ENCODE measurements at places on chromosomes 1 and 21.
A peak's percentile ranks its signal among the peaks of the same experiment; 100 is the strongest.

DNA sequence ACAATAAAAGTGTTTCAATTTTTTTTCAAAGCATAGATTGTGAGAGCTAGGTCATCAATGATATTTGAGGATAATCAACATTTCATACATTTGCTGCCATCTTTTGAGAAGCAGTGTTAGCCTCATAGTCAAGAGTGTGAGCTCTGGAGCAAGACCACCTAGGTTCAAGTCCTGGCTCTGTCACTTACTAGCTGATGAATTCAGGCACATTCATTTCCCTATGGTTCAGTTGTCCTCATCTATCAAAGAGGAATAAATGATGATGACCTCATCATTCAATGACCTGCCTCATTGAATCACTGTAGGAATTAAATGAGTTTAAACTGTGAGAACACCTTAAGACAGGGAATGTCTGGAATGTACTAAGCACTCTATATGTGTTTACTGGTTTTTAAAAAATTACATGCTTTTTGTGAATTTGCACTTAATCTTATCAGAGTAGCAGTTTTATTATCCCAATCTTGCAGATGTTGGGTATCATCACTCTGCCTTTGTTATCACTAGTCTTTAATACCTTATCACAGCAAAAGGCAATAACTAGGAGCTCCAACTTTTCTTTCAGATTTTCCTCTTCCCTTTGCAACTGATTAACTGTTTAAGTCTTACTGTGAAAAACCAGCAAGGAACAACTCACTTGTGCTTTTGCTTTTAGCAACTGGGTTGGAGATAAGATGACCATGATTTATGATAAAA is 47.4 kb downstream of the SLC30A10 start:
- DNase-seq, result no peak

DNA sequence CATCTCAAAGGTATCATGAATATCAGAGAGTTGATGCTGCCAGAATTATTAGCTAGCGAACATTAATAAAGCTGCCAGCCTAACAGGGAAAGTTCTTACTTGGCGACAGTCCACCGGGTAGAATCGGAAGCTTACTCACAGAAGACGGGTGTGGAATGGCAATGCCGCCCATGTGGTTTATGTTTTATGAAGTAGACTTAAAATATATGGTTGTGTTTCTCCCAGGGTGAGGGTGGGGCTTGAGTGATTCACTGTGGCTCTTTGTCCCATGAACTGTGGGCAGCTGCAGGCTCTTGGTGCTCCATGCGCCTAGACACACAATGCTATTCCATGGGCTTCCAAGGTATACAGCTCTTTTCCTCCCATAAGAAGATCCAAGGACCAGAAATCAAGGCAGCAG is 162.7 kb downstream of the PIGK start:
- no peak for DNase-seq

- no peak for DNase-seq
These were observed 111.1 kb downstream of the BRINP2 start for GRCh38 chr1:177281901-177282300.

DNA sequence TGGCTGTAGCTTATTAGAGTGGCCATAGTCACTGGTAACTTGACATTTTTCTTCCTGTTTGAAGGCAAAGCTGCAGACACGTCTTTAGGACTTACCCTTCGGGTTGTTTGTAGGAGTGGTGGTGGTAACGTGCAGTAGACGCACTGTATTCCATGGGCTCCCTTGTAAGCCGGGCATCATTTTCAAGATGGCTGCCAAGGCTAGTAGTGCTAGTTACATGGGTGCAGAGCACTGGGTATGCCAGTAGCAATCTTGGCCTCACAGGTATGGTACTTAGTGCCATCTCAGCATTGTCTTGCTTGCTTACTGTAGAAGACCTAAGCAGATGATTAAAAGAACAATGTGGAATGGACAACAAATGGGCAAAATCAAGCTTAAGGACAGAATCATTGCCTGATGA is 1.9 kb downstream of the YBX1 start:
- peak; percentile 58 for DNase-seq

GRCh38 chr1:161072751-161073449 is 3.2 kb upstream of the ARHGAP30 start:
- no peak for DNase-seq

GRCh38 chr1:215501496-215501895 is 65.6 kb upstream of the KCTD3 start:
- no peak for DNase-seq

GRCh38 chr1:175826705-175827104 is 83.3 kb upstream of the TNR start:
- DNase-seq, result peak; percentile 16

DNA sequence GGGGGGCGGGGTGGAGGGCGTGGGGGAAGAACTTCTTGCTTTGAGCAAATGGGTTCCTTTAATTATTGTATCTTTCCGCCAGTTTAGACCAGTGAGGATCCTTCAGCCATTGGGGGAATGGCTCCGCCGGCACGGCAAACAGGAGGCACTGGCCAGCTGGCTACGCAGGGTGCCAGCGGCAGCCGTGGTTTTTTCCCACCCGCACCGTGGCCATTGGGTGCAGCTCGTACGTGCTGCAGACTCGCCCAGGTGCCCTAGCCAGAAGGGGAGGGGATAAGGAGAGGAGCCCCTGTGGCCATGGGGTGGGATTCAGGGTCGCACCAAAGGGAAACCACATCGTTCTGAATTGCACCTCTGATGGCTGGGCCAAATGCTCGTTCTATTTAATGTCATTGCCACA is 65.6 kb downstream of the RGSL1 start:
- DNase-seq, result no peak

GRCh38 chr21:43874085-43874805 is 9.2 kb downstream of the AGPAT3 start:
- DNase-seq, result no peak

DNA sequence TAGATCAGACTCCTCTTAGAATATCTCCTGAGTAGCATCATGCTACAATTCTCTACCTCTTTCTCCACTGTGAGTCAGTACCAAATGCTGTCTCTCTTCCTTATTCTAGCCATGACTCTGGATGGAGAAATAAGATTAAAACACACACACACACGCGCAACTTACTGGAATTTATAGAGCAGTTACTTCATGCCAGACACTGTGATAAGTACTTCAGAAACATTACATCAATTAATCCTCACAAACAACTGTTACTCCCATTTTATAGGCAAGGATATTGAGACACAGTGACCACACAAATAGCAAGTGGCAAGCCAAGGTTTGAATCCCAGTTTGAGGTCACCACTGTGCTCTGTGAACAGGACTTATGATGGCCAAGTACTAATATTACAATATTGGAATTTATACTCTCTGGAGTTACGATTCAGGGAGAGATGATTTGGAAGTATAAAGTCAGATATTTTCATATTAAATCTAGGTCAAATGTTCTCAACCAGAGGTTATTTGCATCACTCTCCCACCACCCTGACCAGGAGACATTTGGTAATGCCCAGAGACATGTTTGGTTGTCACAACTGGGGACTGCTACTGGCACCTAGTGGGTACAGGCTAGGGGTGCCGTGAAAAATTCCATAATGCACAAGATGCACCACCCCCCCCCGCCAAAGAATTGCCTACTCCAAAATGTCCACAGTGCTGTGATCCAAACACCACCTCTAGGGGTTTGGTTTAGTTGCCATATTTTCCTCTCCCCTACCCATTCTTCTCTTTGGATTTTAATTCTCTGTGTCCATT is 221.6 kb downstream of the LTN1 start:
- DNase-seq, result no peak

- DNase-seq, result no peak
These were observed 12.7 kb upstream of the IKBKE start for GRCh38 chr1:206457408-206458120.

GRCh38 chr1:248361121-248361715 is at the start of gene OR2T4:
Gene OR2T4, plus strand, starts transcription at chr1:248361665. Its CDS starts 0 bp downstream, at chr1:248361665.
- DNase-seq, result no peak

GRCh38 chr1:174884038-174884437 is 115.7 kb upstream of the CACYBP start:
- peak; percentile 43 for DNase-seq

- no peak for DNase-seq
These were observed 99.4 kb downstream of the CRYAA start for GRCh38 chr21:43268086-43268803.

DNA sequence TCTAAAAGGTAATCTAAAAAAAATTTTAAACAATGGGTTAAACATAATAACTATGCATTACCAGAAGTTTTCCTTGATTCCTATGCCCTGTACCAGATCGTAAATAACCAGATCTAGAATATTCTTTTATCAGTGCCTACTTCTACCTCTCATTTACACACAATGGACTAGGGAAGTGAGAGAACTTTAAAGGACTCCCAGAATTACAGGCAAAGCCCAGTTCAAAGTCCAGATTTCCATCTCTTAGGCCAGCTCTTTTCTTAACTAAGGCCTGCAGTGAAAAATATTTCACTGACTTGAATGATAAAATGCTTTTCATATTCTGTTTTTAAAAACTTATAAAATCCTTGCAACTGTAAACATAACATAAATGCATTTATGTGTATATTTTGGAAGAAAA is 32.6 kb downstream of the ESRRG start:
- no peak for DNase-seq

DNA sequence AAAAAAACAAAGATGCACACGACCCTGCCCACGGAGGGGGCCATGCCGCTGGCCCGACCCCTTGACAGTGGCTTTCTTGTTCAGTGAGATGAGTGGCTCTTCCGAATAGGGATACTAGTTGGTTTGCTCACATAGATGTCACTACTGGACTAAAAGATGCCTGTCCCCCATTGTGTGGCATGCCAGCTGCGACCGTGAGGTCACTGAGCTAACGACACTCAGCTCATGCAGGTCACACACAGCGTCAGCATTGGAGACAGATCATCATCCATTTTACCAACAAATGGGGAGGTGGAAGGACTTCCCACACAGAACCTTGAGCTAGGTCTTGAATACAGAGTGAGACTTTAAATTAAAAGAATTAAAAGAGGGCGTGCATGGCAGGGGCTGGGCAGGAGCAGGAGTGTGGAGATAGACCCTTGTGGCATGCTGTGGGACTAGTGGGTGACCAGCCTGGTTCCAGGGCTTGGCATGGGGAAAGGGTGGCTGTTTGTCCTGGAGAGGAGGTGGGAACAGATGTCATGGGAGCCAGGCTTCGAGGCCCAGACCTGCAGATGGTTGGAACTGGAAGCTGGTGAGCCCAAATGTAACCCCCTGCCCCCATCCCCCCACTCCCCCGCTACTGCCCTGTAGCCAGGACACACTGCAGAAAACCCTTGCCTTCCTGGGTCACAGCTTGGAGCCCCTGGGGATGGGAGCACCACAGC is 12.4 kb downstream of the SLC1A7 start:
- DNase-seq, result no peak

GRCh38 chr1:168801032-168801745 is 72.2 kb upstream of the DPT start:
- no peak for DNase-seq

DNA sequence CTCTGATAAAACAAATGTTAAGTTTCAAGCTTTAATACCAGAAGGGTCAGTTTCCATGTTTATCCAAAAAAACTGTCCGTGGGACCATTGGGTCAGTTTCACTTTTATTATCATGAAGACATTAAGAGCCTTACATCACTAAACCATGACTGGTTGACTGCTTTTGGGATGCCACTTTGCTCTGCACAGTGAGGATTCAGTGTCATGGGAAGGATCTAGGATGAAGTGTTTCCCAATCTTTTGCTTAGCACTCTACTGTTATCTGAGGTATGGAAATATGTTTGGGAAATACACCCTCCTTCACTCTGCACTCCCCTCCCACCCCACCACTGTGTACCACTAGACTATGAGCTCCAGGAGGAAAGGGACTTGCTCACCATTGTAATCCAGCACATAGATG is 16.3 kb downstream of the RPS6KC1 start:
- DNase-seq, result no peak

DNA sequence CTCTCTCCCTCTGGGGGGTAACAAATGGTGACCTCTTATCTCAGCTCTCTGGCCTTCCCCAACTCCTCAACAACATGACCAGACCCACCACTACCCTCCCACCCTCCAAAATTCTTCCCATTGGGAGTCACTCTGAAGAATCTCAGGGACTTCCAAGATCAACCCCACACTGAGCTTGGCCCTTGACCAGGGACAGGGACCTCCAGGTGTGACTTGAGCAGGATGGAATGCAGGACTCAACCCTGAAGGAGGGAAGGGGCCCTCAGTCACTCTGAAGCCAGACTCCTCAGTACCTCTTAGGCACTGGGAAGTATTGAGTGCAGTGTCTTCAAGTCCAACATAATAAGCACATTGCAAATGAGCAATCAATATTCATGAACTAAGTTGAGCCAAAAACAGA is 1.9 kb downstream of the CASQ1 start:
- no peak for DNase-seq

- no peak for DNase-seq
These were observed 7.1 kb downstream of the MYBPHL start for GRCh38 chr1:109299558-109300343.

DNA sequence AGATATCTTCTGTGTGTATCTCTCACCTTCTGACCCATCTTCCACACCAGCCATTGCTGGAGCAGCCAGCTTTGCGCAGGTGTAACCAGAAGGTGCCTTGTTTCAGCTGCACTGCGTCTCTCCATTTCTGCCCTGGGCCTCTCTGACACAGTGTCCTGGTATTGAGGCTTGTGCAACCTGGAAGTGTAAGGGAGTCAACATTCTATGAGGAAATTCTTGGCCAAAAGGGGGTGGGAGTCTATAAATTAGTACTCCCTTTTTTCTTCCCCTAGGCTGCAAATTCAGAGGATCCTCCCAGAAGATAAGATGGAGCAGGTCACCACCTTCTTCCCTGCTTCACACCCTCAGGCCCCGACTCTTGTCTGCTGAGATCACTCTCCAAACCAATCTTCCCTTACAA is 109.1 kb downstream of the MRPS6 start:
- DNase-seq, result no peak

DNA sequence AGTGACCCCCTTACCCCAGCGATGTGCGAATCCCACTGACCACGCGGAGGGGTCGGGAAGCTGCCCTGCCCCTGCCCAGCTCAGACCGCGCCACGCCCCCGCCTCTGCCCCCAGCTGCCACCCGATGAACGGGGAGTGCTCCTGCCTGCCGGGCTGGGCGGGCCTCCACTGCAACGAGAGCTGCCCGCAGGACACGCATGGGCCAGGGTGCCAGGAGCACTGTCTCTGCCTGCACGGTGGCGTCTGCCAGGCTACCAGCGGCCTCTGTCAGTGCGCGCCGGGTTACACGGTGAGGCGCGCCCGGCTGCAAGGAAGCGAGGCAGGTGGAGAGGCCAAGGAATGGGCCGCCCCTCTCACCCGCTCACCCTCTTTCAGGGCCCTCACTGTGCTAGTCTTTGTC is 11.9 kb upstream of the LRRC71 start:
- no peak for DNase-seq

DNA sequence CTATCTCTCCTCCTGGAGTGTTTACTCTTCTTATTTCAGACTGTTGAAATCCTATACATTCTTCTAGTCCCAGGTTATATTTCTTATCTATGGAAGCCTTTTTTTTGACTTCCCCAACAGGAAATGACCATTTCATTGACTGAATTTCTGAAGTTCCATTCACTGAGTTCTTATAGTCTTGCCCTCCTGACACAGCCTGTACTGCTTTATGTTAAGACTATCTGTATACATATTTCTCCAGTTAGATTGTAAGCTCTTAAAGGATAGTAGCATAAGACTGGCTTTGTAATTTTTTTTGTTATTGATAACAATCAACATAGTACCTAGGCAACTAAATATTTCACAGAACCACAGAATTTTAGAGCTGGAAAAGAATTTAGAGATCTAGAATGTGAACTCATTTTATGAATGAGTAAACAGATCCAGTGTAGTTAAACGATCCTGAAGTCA is 14.9 kb upstream of the MACF1 start:
- no peak for DNase-seq

Data from RPMI8226 (cell line).